Activated T-cell treated with anti-CD3 and anti-CD28 coated beads for 24 hours (primary cell): ENCODE measurements at places on chromosomes 6 and 20.

DNA sequence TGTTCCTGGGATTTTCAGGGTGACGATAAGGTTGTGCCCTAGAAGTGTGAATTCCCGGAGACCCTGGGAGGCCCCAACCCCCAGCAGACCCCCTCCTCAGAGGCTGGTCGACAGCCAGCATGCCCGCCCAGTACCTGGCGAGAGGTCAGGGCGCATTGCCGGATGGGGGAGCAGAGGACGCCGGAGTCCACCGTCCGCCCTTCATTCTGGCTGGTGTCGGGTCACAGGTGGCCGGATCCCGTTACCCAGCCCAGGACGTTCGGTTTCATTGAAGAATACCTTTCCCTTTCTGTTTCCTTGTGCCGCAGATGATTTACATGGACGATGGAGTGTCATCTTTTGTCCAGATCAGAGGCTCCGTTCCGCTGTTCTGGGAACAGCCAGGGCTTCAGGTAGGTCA, 61.3 kb downstream of the SYNJ2 start:
- no peak for DNase-seq

DNA sequence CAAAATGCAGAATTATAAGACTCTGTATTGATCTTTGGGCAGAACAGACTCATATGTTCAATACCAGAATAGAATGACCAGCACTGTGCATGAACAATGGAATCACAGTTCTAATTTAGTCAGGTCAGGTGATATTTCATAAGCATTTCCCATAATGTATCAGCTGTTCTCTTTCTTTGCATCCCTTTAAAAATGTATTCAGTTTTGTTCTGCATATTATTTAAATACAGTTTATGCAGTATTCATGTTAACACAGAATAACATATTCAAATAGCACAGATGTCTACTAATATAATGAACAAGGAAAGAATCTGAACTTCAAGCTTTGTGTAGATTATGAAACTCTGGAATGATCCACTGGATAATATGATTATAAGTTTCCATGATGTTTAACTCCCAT, 128.5 kb downstream of the LAMP5 start:
- DNase-seq: no peak

DNA sequence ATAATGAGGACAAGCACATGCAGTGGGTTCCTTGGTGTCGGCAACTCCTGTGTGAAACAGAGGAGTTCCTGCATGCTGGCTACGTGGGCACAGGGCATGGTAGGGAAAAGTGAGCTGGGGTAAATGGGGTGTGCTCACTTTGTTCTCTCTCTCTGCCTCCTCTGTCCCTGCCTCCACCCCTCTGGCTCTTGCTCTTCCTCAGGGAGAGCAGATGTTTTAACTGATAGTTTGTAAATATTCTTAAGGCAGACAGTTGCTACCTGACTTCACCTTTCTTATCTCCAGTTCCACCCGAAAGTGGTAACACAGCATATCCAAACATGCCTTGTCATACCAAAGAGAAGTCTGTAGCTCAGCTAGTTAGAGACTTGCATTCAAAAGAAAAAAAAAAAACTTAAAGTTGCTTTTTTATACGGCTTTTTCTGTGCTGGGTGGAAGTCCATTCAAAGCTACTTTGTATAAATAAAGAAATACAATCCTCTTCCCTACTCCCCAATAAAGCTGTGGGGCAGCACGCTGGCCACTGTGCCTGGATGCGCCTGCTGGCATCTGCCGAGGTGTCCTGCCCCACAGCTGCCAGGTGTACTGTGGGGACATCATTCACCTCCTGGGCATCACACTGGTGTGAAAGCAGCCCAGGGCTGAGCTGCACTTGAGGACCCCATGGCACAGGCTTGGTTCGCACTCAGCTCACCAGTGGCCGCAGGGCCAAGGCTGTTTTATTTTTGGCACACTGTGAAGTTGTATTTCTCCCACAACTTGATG, 93.6 kb downstream of the FOXC1 start:
- DNase-seq: no peak

- no peak for DNase-seq
Measured at GRCh38 chr20:46835418-46835817, 59.2 kb upstream of the EYA2 start.

DNA sequence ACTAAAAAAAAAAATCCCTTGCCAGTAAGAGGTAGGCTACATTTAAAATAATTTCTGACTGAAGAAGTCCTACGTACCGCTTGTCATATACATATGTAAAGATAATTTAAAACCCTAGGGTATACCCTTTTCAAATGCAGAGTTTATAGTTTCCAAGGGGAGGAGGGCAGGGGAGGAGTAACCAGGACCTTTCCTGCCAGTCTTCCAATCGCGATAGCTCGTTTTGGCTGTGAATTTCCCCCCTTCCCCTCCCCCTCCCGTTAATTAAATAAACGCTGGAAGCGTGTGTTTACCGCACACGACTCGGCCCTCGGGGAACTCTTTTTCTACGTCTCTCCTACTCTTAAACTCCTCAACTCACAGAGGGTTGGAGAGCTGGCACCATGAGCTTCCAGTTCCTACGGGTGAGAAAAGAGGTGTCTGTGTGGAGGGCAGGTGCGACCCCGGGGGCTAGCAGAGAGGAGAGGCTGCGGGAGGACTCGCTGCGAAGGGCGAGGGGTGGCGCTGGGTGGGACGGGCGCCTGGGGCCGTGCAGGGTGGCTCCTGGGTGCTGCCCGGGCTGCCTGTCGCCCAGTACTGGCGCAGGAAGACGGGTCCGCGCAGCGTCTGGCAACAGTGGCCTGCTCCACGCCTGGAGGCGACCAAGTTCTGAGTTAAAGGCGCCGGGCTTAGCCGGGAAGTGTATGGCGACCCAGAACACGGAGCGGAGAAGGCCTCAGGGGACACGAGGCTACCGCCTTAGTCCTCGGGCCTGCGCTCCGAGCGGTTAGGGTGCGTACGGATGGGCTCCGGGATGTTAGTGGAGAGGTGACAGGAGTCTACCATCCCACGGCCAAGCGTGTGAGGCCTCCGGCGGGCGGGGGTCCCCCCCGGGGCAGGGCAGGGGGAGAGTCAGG, 4.1 kb upstream of the TFAP2C start:
- no peak for DNase-seq

- DNase-seq: no peak
Measured at GRCh38 chr20:24321973-24322372, 147.5 kb upstream of the SYNDIG1 start.

- DNase-seq: peak; percentile 11
Measured at GRCh38 chr6:24788031-24788665, 10.6 kb downstream of the ARMH2 start.

- no peak for DNase-seq
Measured at GRCh38 chr20:38106461-38106860, 58.6 kb downstream of the TGM2 start.

DNA sequence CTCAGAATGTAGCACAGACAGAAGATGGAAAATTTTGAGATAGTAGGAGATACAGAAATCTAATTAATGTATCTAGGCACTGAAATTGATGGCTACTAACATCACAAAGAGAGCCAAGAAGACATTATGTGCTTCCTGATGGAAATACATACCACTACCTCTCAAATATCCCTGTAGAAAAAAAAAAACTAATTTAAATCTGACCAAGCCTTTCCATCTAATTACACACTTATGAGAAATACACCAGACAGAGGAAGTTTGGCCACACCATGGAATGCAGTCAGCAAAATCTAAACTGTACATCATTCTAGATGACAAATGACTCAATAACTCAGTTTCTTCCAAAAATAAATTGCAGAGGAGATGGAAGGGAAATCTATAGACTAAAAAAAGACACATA, 18.9 kb downstream of the VPS52 start:
- no peak for DNase-seq

DNA sequence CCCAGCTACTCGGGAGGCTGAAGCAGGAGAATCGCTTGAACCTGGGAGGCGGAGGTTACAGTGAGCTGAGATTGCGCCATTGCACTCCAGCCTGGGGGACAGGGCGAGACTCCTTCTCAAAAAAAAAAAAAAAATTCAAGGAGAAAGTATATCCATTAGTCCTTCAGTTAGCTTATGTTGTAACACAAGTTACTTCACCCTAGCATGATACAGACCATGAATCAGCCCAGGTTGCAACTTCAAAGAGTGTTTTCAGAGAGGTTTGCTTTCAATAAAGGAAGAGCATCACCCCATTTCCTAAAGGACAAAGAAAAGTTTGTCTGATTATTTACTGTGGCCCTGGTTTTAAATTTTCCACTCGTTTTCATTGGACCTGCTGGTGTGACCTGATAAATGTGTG, 73.0 kb downstream of the SERAC1 start:
- no peak for DNase-seq

DNA sequence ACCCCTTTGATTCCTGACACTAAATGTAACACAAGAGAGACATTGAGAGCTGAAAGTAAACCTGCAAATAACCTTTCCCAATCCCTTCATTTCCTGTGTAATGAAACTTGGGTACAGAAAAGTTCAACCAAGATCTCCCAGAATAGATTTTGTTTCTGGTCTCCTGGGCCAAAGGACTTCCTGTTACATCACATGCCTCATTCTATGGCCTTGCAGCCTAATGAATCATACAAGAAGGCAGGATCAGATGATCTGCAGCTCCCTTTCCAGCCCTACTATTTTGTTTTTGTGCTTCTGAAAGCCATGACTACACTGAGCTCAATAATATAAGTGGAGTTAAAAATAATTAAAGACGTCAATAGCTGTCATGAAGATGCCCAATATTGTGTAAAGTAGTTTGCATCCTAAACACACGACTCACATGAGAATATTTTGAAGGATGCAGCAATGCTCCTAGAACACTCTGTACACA, 73.4 kb upstream of the NOX3 start:
- no peak for DNase-seq

DNA sequence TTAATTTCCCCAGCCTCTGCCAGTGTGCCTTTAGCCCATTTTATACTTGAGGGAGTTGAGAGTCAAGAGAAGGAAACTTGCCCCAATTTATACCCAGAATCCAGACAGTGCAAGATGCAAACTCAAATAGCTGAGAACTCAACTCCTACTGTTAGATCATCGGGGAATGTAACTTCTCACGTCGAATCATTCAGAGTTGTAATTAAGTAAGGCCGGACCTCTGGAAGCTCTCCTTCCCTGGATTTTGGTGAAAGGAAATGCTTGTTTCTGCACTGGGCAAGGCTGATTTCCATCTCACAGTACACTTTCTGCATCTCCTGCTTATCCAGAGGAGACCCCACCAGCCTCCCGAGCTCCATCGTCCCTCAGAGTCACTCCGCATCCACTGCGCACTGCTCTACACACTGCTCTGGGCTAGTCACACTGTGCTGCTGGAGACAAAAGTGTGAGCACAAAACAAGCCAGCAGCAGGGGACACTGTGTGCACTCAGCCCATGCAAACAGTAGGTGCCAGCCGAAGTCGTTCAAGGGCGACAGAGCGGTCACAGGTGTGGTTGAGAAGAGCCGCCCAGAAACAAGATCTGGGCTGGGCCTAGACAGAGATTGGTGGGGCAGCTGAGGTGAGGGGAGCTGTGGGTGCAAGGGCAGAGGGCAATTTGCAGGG, 150.4 kb upstream of the QKI start:
- no peak for DNase-seq

DNA sequence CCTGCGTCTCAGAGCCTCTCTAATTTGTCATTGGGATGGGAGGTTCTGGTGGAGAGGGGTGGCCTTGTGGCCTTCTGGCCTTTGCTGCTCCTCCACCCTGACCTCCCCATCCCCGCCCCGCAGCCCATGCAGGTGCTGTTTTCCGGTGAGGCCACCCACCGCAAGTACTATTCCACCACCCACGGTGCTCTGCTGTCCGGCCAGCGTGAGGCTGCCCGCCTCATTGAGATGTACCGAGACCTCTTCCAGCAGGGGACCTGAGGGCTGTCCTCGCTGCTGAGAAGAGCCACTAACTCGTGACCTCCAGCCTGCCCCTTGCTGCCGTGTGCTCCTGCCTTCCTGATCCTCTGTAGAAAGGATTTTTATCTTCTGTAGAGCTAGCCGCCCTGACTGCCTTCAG, 171.8 kb upstream of the RNF24 start:
- no peak for DNase-seq

DNA sequence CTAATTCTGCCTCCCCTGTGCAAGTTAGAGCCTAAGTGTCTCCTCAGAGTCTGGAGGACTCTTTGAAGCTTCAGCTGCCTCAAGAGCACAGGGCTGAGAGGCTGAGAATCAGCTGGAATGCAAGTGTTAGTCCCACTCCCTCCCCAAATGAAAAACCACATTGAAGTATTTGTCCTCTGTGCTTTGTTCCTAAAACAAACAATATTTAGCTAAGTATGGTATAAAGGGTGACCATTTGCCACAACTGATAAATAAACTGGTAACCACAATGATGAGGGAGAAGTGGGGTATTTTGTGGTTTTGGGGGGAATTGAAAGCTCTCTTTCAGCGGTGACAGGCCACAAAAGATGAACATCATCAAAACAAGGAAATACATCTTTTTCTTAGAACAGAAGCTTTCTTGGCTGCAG, 91.7 kb upstream of the HDDC2 start:
- no peak for DNase-seq

DNA sequence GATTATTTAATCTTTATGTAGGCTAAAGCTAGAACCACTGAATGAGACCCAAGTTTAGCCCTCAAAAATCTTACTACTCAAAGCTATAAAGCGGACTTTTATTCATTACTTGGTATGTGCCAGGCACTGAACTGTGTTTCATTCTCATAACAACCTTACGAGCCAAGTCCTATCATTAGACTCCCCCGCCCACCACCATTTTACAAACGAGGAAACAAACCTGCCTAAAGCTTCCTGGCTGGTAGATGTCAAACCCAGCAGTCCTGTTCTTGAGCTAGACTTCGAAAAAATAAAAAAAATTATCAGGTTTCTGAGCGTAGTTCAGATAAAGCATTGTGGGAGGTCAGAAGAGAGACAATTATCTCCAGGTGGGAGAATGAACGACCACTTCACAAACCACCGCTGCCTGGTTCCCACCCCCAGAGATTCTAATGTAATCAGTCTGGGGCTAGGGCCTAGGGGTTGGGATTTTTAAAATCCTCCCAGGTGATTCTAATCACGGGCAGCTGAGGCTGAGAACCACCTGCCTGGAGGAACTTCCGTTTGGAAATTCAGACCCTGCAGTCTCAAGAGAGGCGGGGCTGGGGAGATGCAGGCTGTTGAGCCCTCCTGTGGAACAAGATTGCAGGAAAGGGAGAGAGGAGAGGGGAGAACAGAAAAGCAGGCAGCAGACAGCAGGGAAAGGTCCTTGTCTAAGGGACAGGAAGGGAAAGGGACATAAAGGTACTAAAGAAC, 8.6 kb downstream of the ADTRP start:
- no peak for DNase-seq

DNA sequence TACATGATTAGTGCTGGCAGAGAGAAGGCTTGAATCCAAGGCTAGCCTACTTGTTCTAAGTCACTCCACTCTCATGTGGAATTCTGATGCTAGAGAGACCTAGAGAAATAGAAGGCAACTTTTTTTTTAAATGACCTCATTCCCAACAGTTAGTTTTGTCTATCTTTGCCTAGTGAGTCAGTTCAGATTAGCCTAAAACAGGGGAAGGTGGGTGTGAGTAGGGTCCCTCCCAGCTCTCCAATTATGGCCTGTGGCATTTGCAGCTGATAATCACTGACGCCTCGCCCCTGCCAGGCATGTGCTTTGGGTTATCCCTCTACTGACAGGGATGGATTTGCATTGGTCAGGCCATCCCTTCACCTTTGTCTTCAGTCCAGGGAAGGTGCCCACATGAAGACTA, 13.6 kb downstream of the TXLNB start:
- no peak for DNase-seq
